ENCODE measurements at places on chromosomes 6 and 20. TPM values are rescaled to one million over a fixed set of nuclear protein-coding genes. Genes with fewer than 3 reads are reported as not detected.

ZBTB9 gene
- total RNA-seq = 7.1 TPM

DUSP15 gene
- total RNA-seq = 0.49 TPM

C6orf141 gene
- 9.1 TPM for total RNA-seq

PAK5 gene
- not detected for total RNA-seq

LY6G6F gene
- total RNA-seq = not detected

KDM1B gene
- total RNA-seq = 13.7 TPM

JPH2 gene
- total RNA-seq = 0.33 TPM
